Neural progenitor cell (in vitro differentiated cells): ENCODE measurements at places on chromosomes 5 and 9.

GRCh38 chr5:141504216-141504615, 15.3 kb downstream of the PCDHGC5 start:
- no peak for DNase-seq

DNA sequence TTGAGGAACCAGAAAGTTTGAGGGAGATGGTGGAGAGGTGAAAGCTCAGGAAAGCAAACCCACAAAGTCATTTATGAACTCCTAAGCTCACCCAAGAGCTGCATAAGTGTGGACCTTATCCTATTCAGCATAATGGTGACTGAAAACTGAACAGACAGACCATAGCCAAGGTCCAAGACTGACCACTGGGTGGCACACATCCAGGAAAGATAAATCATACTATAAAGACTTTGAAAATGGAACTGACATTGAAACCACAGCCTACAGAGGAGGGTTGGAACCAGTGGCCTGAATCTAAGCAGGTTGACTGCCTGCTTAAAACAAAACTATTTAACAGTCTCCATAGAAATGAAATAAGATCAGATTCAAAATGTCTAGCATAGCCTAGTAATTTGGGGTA, 121.0 kb upstream of the RGS7BP start:
- DNase-seq, result peak; percentile 18

- DNase-seq, result no peak
Measured at GRCh38 chr9:133514460-133515239, 10.1 kb downstream of the MYMK start.

GRCh38 chr9:80437825-80438224, 866.1 kb downstream of the TLE4 start:
- DNase-seq, result no peak

GRCh38 chr9:71806901-71807307, 38.6 kb upstream of the CEMIP2 start:
- DNase-seq, result peak; percentile 85

DNA sequence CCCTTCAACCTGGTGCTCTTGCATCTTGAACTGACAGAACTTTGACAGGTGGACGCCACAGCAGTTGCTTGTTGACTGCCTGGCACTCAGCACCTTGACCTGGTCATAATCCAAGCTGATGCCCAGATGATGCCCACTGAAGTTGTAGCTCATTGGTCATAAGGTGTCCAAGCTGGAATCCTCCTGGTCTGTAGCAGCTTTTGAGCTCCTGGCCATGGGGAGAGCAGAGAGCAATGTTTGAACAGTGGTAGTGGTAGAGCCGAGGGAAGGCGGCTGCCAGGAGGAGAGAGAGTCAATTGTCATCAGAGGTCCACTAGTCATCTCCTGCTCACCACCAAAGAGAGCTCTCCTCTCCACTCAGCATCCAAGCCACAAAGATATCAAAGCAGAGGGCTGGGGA, 23.3 kb downstream of the CSF2 start:
- DNase-seq, result no peak

- DNase-seq, result no peak
Measured at GRCh38 chr5:58133631-58134296, 326.1 kb downstream of the PLK2 start.

DNA sequence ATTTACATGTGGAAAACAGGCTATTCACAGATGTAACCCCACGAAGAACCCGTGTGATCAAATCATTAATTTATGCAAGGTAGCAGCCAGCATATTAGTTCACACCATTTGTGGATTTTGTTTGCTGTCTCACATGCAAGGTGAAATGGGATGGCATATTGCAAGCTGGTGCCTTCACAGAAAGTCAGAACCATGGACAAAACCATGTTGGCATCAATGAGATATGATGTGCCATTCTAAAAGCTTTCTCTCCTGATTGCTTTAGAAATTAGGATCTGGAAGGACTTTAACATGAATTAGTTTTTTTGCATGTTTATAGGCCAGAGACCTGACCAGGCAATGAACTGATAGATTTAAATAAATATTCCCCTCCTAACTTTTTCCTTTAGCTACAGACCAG, 129.3 kb downstream of the SEMA6A start:
- no peak for DNase-seq

GRCh38 chr5:132489051-132489770, 1.4 kb downstream of the IRF1 start:
- no peak for DNase-seq

DNA sequence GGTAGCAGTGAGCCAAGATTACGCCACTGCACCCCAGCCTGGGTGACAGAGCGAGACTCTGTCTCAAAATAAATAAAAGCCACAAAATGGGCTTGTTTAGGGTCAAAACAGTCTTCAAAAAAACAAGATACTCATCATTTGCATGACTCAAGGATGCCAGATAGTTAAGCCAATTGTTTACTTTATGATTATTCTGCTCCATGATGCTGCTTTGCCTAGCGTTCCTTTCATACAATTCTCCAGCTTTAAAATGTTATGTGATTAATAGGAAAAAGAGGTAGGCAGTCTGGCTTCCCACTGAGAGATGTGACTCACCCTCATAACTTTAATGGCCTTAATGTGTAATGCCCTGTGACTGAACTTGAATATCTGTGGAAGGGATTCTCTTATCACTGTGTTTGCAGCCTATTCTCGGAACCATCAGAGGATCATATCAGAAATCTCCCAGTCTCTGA, 364.6 kb upstream of the TRPC7 start:
- no peak for DNase-seq

GRCh38 chr9:71446106-71446472, 322.2 kb downstream of the CEMIP2 start:
- no peak for DNase-seq
